ENCODE measurements at places on chromosomes 7 and 10. TPM values are rescaled to one million over a fixed set of nuclear protein-coding genes. Genes with fewer than 3 reads are reported as not detected.

Gene MNX1
- total RNA-seq = not detected

Gene SORCS1
- total RNA-seq = not detected

Gene HECTD2
- 3.1 TPM for total RNA-seq

Gene FRMPD2
- total RNA-seq = not detected

Gene HKDC1
- 10.9 TPM for total RNA-seq

Gene TAS2R3
- total RNA-seq = 1.8 TPM

Gene NT5C3A
- 55.2 TPM for total RNA-seq

- H3K27me3 ChIP-seq = no peaks in the 10 kb centered on the region
- no peak for DNase-seq
- H3K27ac ChIP-seq = no peak overlapping the region
- H3K36me3 ChIP-seq = no peaks in the 10 kb centered on the region
- no peaks in the 10 kb centered on the region for H3K4me1 ChIP-seq
- H3K4me3 ChIP-seq = no peak overlapping the region
Observed at GRCh38 chr7:101865031-101865430, 47.6 kb downstream of the CUX1 start.

GRCh38 chr10:13699216-13699615 is 112.5 kb downstream of the PRPF18 start:
- no peak for DNase-seq
- H3K4me1 ChIP-seq = no peaks in the 10 kb centered on the region
- H3K36me3 ChIP-seq = no peaks in the 10 kb centered on the region
- peaks cover 2% of the 10 kb centered on the region for H3K27me3 ChIP-seq
- no peak overlapping the region for H3K27ac ChIP-seq

- no peaks in the 10 kb centered on the region for H3K36me3 ChIP-seq
- H3K27ac ChIP-seq = no peak overlapping the region
- DNase-seq = no peak
- no peak overlapping the region for H3K4me3 ChIP-seq
- H3K4me1 ChIP-seq = no peaks in the 10 kb centered on the region
Observed at GRCh38 chr10:133010095-133010842, 67.9 kb upstream of the CFAP46 start.

- no peaks in the 10 kb centered on the region for H3K36me3 ChIP-seq
- no peaks in the 10 kb centered on the region for H3K4me1 ChIP-seq
- no peak for DNase-seq
Observed at GRCh38 chr10:103626178-103626577, 132.7 kb downstream of the NEURL1 start.

DNA sequence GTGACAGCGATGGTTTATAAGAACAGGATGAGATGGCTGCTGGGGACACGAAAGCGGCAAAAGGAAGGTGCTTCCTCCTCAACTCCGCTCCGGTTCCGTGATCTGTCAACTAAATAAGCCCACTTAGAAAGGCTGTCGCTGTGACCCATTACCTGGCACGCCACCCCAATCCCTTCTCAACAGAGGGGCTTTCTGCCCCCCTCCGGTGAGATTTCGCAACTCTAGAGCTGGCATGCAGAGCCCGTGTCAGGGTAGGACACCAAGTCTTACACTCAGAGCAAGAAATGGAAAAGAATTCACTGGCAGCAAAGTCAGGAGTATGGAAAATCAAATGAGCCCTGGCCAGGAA is 66.4 kb downstream of the FGFR2 start:
- H3K4me3 ChIP-seq = no peak overlapping the region
- no peaks in the 10 kb centered on the region for H3K4me1 ChIP-seq
- H3K36me3 ChIP-seq = no peaks in the 10 kb centered on the region
- DNase-seq = no peak

DNA sequence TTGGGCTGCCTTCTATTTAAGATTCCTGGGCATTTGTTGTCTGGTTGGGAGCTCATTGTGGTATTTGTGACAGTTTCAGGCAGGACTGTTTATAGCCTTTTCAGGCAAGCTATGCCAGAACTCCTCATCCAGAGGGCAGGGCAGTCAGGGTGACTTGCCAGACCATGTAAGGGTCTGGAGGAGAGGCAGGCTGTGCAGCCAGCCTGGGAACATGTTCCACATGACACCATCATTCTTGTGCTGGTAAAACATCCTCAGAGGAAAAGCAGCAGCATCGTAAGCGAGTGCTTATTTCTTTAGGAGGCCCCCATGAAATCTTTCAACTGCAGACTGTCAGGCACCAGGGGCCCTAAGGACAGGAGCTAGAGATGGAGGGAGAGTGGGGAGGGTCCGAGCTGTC is 44.0 kb upstream of the SORBS1 start:
- H3K4me3 ChIP-seq = no peak overlapping the region
- DNase-seq = no peak
- H3K27ac ChIP-seq = no peak overlapping the region
- H3K4me1 ChIP-seq = no peaks in the 10 kb centered on the region
- H3K36me3 ChIP-seq = peaks cover 24% of the 10 kb centered on the region

GRCh38 chr7:42156291-42156865 is 80.6 kb downstream of the GLI3 start:
- H3K27ac ChIP-seq = no peak overlapping the region
- no peaks in the 10 kb centered on the region for H3K27me3 ChIP-seq

DNA sequence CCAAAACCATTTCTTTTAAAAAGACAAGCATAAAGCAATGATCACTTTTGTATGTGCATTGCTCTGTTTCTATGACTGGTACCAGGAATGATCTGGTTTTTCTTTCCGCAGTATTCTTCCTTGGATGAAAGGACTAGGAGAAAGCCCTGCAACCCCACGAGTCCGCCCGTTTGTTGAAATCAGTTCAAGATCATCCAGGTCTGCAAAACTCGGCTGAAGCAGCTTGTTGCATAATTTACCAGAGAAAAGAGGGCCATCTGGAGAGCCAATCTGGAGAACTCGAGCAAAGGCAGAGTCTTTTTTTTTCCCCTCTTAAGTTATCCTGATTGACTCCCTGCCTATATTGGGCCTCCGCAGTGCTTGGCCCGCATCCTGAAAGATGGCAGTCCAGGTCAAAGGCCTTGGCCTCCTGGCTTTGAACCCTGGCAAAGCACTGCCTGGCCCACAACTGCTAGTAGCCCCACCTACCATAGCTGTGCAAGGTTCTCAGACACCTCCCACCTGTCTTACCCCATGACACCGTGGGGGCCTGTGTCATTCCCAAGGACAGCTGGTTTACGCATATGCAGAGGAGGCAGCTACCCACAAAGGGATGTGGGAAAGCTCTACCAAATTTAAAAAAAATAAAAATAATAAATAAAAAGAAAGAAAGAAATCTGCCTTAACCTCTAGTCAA is 572.2 kb downstream of the INHBA start:
- no peak for DNase-seq
- H3K4me3 ChIP-seq = no peak overlapping the region
- no peaks in the 10 kb centered on the region for H3K36me3 ChIP-seq
- no peaks in the 10 kb centered on the region for H3K27me3 ChIP-seq

DNA sequence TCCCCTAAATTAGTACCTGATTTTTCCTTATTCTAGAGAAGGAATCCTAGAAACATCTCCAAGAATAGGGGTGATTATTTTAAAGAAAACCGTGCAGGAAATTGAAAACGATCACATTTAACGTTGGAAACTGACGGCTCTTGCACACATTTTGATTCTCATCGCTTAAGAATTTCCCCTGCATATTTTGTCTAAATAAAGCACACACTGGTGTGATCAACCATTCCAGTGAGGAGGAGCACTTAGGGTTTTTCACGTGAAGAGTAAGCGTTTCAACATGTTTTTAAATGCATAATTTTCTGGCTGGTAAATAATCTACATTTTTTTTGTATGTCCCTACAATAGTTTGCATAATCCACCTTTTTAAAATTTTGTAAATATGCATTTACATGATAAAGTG is 229.7 kb upstream of the PFKP start:
- no peaks in the 10 kb centered on the region for H3K27me3 ChIP-seq
- H3K4me1 ChIP-seq = no peaks in the 10 kb centered on the region
- DNase-seq = no peak
- no peaks in the 10 kb centered on the region for H3K36me3 ChIP-seq
- no peak overlapping the region for H3K4me3 ChIP-seq
- H3K27ac ChIP-seq = no peak overlapping the region

DNA sequence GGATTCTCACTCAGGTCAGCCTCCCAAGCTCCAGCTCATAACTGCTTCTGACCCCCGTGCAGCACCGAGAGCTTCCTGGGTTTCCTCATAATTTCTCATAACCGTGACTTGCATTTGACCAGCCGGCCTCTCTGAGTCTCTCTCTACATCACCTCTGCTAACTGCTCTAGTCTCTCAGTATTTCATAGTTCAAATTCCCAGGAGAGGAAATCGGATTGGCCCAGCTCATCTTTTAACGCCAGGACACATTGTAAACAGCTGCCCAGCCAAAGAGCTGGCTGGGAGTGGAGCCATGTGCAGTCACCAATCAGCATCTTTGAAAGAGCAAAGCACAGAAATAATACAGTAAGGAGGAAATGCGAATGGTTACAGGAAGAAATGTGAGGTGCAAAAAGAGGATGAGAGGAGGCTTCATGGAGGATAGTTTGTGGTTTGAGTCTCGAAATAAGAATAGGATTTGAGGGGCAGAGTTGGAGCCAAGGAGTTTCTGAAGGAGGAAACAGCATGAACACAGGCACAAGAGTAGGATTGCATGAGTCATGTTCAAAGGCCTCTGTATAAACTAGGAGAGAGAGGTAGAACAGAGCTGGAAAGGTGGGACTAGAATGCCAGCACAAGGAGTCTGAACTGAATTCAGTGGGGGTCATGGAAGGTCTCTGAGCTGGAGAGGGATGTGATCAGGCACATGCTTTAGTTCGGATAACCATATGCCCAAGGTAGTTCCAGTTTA is 15.2 kb upstream of the LBX1 start:
- H3K4me1 ChIP-seq = no peaks in the 10 kb centered on the region
- H3K27ac ChIP-seq = no peak overlapping the region
- H3K27me3 ChIP-seq = peaks cover 46% of the 10 kb centered on the region
- H3K36me3 ChIP-seq = no peaks in the 10 kb centered on the region
- DNase-seq = no peak
- no peak overlapping the region for H3K4me3 ChIP-seq

DNA sequence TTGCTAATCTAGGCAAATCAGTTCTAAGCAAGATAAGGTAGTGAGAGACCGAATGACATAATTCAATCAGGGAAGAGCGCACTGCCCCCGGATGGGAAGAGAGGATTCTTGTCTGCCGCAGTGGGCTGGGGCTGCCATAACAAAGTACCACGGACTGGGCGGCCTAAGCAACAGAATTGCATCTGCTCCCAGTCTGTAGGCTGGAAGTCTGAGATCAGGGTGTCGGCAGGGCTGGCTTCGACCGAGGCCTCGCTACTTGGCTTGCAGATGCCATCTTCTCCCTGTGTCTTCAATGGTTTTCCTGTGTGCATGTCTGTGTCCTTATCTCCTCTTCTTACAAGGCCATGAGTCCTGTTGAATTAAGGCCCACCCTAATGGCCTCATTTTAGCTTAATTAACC is 59.7 kb upstream of the TMEM72 start:
- no peaks in the 10 kb centered on the region for H3K4me1 ChIP-seq
- H3K4me3 ChIP-seq = no peak overlapping the region
- H3K27me3 ChIP-seq = no peaks in the 10 kb centered on the region
- H3K36me3 ChIP-seq = no peaks in the 10 kb centered on the region
- H3K27ac ChIP-seq = no peak overlapping the region

- DNase-seq = peak; percentile 52
- H3K27ac ChIP-seq = no peak overlapping the region
- no peaks in the 10 kb centered on the region for H3K4me1 ChIP-seq
- H3K36me3 ChIP-seq = no peaks in the 10 kb centered on the region
- no peak overlapping the region for H3K4me3 ChIP-seq
Observed at GRCh38 chr10:112115781-112116385, 67.7 kb downstream of the GPAM start.

DNA sequence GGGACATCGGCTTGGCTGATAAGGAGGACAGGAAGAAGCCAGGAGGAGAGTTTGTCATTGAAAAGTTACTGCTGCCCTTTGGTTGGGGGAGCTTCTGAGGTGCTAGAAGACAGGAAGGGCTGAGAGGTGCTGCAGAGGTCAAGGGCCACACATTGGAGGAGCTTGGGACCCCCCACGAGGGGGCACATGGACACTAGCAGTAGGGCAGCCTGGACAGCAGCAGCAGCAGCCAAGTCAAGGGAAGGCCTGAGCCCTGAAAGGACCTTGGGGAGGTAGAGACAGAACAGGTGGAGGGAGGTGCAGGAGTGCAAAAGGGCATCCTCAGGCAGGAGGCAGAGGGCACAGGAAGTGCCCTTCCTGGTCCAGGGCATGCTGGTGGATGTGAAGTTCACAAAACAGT is 439.7 kb upstream of the IGFBP3 start:
- no peak overlapping the region for H3K4me3 ChIP-seq
- no peaks in the 10 kb centered on the region for H3K4me1 ChIP-seq
- H3K36me3 ChIP-seq = no peaks in the 10 kb centered on the region

DNA sequence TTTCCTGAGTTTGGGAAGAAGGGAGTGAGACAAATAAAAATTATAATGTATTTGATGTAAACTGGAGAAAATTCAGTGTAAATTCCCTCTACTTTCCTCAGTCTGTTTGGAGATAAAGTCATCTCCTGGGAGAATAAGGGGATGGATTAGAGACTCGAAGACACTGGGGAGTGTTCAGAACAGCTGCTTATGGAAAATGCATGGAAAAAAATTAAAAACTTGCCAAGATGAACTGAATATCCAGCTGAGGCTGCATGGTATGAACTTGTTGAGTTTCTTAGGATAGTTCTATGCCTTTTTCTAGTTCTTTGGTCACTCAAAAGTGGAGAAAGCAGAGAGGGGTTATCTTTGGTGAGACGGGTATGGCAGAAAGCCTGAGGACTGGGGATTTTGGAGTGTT is 210.5 kb downstream of the BICC1 start:
- H3K27me3 ChIP-seq = no peaks in the 10 kb centered on the region
- H3K4me3 ChIP-seq = no peak overlapping the region
- no peaks in the 10 kb centered on the region for H3K4me1 ChIP-seq
- H3K27ac ChIP-seq = no peak overlapping the region
- DNase-seq = no peak
- H3K36me3 ChIP-seq = no peaks in the 10 kb centered on the region

DNA sequence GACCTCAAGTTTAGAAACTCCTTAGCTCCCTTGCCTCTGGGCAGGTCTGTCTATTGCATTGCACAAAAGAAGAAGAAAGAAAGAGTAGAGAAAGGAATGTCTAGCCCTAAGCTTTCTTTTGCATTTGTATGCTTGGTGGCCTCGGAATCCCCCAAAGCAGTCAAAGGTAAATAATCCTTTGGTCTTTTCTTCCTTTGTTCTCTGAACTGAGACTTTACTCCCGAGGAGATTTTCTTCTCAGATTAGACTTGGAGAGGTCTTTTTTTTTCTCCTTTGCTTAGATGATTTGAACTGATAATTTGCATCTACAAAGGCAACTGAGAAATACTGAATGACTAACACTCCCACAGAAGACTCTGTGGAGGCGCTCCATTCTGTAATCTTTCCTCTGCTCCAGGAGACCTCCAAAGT is 93.2 kb downstream of the AKR1D1 start:
- no peak overlapping the region for H3K4me3 ChIP-seq
- no peak overlapping the region for H3K27ac ChIP-seq
- H3K36me3 ChIP-seq = peaks cover 8% of the 10 kb centered on the region
- peaks cover 51% of the 10 kb centered on the region for H3K4me1 ChIP-seq
- peaks cover 23% of the 10 kb centered on the region for H3K27me3 ChIP-seq

GRCh38 chr10:99742701-99743100 is 10.7 kb downstream of the CUTC start:
- H3K27ac ChIP-seq = no peak overlapping the region
- H3K27me3 ChIP-seq = no peaks in the 10 kb centered on the region
- peaks cover 2% of the 10 kb centered on the region for H3K4me1 ChIP-seq

GRCh38 chr7:135981958-135982646 is 4.9 kb upstream of the MTPN start:
- H3K36me3 ChIP-seq = no peaks in the 10 kb centered on the region
- H3K4me1 ChIP-seq = peaks cover 47% of the 10 kb centered on the region
- peak overlapping the region; percentile 70 for H3K27ac ChIP-seq
- H3K27me3 ChIP-seq = no peaks in the 10 kb centered on the region
- H3K4me3 ChIP-seq = peak overlapping the region; percentile 69

- H3K4me3 ChIP-seq = no peak overlapping the region
- peaks cover 18% of the 10 kb centered on the region for H3K36me3 ChIP-seq
- H3K27me3 ChIP-seq = peaks cover 2% of the 10 kb centered on the region
- H3K27ac ChIP-seq = no peak overlapping the region
Observed at GRCh38 chr10:29649561-29650551, 15.1 kb upstream of the SVIL start.

Data from activated CD4-positive, alpha-beta T cell treated with anti-CD3 and anti-CD28 coated beads, Interleukin-2, amount 10 ng/mL, durations not matched to agents 7 days and 5 days (primary cell).